NCI-H526 (cell line): ENCODE measurements at places on chromosomes 3 and 15.

GRCh38 chr15:78570710-78571109 lies 5.4 kb downstream of the CHRNA5 start:
- DNase-seq, result no peak

GRCh38 chr3:110685630-110686029 lies 386.0 kb upstream of the NECTIN3 start:
- DNase-seq, result no peak

GRCh38 chr3:15823092-15823491 lies 25.3 kb upstream of the ANKRD28 start:
- no peak for DNase-seq

GRCh38 chr3:17645074-17645698 lies 97.2 kb downstream of the TBC1D5 start:
- DNase-seq, result peak; percentile 14

DNA sequence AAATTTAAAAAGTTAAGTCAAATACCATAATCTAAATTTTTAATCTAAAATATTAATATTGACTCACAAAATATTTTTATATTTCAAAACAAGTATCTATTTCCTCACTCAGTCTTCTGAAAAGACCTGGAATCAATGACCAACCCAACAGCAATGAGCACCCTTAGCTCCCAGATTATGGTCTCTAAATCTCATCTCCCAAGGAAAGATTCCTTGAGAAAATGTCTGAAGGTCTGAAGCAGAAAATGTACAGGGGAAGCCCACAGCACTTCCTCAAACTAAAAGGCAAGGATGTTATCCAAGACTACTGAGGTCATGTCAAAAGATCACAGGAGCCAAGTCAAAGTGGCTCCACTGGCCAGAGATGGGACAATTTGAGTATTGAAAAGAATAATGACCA lies 51.0 kb upstream of the SLCO2A1 start:
- DNase-seq, result no peak

DNA sequence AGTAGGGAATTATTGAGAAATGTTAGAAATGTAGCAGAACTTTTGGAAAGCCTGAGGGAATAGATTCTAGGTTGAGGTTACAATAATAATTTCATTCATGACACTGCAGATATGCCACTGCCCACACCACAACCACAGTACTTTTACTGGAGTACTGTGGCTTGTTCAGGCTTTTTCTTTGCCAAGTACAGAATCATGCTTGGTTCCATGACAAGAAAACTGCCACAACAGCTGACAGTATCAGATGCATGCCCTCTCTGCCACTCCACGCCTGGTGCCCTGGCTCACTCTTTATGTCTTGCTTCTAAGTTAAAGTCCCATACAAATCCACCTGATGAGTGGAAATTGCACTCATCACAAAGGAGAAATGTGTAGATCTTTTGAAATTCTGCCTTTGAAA lies 398.6 kb downstream of the ZIC1 start:
- no peak for DNase-seq

DNA sequence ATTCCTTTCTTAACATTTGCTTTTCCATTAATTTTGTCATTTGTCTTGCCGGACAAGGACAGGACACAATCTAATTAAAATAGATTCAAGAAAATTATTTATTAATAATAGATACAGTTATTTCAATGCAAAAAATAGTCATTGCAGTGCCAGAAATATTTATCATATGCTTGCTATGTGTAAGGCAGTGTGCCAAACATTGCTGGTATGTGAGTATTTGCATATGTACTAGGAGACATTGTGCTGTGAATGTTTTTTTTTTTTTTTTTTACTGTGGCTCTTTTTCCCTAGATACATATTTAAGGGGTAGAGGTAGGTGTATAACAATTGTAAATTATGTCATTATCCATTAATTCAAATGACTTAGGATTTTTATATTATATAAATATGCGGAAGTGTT lies 23.3 kb downstream of the SPRED1 start:
- peak; percentile 48 for DNase-seq

- DNase-seq, result no peak
These were observed 109.7 kb upstream of the SLC7A14 start for GRCh38 chr3:170695486-170696064.

DNA sequence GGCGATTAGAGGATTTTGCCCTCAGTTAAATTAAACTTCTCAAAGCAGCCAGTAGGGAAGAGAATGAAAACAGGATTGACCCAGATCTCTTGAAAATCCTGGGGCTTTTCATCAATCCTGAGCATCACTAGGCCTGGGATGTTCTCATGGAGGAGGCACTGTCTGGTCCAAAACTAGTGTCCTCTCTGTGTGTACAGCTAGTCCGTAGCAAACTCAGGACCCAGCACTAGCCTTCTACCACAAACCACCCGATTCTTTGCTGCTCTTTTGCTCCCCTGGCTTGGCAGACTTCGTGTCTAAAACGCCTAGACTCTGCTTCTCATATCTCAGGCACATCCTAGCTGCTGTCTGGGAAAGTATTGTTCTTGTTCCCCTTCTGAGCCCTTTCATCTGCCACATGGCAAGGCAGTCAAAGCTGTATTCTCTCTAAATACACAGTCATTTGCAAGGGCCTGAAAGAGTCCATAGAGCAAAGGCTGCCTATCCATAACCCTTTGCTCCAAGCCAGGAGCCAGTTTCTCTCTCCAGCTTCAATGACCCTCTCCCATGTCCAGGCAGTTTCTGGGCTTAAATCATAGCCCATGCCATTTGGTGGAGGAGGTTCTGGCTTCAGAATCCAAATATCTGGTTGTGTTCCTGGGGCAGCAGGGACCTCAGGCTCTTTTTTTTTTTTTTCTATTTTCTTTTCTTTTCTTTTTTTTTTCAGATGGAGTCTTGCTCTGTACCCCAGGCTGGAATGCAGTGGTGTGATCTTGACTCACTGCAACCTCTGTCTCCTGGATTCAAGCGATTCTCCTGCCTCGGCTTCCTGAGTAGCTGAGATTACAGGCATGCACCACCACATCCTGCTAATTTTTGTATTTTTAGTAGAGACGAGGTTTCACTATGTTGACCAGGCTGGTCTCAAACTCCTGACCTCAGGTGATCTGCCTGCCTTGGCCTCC lies 52.4 kb downstream of the CDC25A start:
- no peak for DNase-seq

GRCh38 chr15:65579762-65580161 lies 31.2 kb downstream of the INTS14 start:
- no peak for DNase-seq
